Activated CD4-positive, alpha-beta T cell treated with anti-CD3 and anti-CD28 coated beads, Interleukin-2, amount 50 U/mL, for 24 hours (primary cell): ENCODE measurements at places on chromosomes 5 and 9.
A peak's percentile ranks its signal among the peaks of the same experiment; 100 is the strongest.

DNA sequence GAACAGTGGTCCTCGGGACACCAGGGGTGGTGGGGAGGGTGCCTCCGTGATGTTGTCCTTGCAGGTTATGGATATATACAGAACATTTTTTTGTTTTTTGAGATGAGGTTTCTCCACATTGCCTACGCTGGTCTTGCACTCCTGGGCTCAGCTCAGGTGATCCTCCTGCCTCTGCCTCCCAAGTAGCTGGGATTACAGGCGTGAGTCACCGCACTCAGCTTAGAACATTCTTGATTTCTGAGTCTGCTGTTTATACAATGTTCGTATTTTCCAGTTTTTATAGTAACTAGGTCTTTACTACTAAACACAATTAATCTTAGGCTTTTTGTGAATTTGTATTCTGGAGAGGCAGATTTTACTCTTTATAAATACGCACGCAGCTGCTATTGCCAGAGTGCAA lies 6.0 kb downstream of the PMPCA start:
- no peak for DNase-seq

DNA sequence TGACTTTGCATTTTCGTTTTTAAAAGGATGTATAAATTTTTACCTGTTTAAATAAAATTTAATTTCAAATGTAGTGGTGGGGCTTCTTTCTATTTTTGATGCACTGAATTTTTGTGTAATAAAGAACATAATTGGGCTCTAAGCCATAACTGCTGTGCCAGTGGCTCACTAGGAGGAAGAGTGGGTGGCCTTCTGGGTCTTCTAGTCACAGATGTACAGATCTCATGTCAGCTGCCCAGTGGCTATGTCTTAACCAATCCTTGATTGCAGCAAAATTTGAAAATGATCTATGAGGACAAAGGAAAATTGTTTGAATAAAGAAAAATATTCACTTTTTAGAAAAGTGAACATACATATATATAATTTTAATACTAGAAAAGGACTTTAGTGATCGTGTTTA lies 5.4 kb downstream of the CTSL start:
- DNase-seq: no peak

- DNase-seq: no peak
Measured at GRCh38 chr9:89464300-89464901, 33.5 kb downstream of the SEMA4D start.

- peak; percentile 72 for DNase-seq
Measured at GRCh38 chr9:88388203-88388885, at the start of gene SPIN1. TSS of gene SPIN1 (plus strand) at chr9:88388444. CDS start at chr9:88426540, 38,096 bp downstream.

DNA sequence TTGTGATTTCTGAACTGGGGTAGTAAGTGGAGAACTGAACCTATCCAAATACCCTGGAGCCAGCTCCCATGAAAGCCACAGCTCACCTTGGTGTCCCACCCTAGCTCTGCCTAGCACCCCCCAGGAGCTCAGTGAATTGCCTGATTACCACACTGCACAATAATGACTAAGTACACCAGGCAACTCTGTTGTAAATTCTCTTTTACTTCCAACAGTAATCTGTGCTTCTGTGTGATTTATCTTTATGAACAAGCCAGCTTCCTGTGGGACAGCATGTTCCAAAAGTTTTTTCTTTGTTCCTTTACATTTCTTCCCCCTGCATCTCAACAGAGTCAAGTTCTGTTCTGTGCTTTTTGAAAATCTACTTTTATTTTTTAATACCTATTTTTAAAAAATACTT lies 22.1 kb upstream of the GRPEL2 start:
- no peak for DNase-seq

- no peak for DNase-seq
Measured at GRCh38 chr9:72478966-72479365, 42.4 kb upstream of the TMC1 start.

DNA sequence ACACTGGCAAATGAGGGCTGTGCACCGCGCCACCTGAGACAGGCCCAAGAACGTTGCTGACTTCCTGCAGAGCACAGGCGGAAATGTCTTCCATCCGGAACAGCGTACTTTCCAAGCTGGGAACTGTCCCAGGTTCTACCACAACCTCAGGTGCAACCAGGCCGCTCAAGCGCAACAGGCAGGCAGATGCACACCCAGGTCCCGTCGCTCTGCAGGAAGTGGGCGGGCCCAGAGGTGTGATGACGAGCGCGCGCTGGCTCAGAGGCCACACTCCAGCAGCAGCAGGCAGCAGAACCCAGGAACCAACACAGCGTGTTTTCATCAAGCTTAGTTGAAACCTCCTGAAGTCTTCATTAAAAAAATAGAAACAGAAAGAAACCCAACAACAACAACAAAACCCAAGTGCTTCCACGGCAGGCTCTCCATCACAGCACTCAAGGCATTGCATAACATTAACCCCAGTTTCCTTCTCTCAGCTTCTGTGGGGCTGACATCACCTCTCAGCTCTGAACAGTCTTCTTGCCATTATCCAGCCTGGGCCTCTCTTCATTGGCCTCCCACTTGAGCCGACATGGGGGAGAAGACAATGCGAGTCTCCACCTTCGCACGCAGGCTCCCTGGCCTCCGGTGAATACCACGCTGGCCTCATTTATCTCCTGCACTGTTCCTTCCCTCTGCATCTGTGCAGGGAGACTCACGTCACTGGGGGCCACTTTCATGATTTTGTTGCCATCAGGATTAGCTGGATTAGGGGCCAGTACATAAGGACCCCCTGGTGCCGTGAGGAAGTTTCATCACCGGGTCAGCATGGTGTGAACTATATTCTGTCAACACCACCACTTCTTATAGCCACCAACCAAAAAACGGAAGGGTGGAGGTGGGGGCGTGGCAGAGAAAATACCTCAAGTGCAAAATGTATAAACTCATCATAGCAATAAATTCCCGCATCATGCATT lies 22.1 kb downstream of the PTCH1 start:
- peak; percentile 80 for DNase-seq

GRCh38 chr9:128892221-128892921 lies 10.4 kb downstream of the LRRC8A start:
- no peak for DNase-seq

DNA sequence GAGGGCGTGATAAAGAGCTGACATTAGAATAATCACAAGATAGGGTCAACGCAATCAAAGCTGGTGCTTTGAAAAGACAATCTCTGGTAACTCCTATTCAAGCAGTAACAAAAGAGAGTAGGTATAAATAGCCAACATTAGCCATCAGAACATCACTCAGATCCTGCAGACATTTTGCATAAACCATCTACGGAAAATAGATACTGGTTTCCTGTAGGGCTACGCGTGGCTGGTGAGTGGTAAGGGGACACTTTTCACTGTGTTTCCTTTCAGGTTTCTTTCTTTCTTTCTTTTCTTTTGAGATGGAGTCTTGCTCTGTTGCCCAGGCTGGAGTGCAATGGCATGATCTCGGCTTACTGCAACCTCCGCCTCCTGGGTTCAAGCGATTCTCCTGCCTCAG lies 22.3 kb downstream of the TTF1 start:
- DNase-seq: no peak
